Activated T-cell treated with anti-CD3 and anti-CD28 coated beads for 24 hours (primary cell): ENCODE measurements at places on chromosomes 6 and 20.

DNA sequence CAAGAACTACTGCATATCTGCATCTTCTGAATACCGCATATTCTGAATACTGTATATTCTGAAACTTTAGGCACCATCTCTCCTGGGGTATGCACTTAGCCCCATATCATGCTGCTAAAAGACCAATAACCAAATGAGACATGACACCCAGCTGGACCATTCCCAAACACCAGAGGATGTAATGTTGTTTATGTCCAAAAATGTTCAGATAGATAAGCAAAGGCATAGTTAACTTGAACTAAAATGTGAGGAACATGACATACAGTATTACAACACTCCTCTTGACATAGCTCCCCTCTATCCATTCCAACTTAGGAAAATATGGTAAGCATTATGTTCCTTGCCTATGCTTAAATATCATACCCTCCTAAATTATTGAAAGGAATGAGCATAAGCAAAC lies 127.3 kb downstream of the TENT5A start:
- no peak for DNase-seq

DNA sequence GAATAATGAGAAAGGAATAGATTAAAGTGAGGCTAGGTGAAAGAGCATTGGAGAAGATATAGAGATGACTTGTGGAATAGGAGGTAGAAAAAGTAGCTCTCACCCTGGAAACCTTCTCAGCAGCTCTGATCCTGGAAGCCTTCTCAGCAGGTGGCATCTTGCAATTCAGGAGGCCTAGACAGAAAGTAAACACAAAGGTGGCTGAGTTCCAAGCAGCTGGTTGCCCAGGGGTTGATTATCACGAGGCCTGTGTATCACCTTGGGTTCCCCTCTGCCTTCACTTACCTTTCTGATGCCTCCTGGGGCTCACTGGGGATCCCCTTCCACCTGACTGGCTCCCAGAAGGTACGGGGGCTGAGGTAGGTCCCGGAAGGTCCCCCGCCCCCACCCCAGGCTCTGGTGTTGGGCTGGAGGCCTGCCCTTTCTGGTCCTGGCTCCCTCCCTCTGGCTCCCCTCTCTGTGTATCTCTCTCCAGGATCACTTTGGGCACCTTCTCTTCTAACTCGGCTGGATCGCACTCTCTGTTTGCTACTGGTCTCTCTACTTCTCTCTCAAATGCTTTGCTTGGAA lies 9.7 kb downstream of the MDC1 start:
- DNase-seq, result no peak

- no peak for DNase-seq
Observed at GRCh38 chr20:15317546-15318232, 980.3 kb upstream of the FLRT3 start.

- DNase-seq, result no peak
Observed at GRCh38 chr6:144769142-144769541, 484.0 kb downstream of the UTRN start.

DNA sequence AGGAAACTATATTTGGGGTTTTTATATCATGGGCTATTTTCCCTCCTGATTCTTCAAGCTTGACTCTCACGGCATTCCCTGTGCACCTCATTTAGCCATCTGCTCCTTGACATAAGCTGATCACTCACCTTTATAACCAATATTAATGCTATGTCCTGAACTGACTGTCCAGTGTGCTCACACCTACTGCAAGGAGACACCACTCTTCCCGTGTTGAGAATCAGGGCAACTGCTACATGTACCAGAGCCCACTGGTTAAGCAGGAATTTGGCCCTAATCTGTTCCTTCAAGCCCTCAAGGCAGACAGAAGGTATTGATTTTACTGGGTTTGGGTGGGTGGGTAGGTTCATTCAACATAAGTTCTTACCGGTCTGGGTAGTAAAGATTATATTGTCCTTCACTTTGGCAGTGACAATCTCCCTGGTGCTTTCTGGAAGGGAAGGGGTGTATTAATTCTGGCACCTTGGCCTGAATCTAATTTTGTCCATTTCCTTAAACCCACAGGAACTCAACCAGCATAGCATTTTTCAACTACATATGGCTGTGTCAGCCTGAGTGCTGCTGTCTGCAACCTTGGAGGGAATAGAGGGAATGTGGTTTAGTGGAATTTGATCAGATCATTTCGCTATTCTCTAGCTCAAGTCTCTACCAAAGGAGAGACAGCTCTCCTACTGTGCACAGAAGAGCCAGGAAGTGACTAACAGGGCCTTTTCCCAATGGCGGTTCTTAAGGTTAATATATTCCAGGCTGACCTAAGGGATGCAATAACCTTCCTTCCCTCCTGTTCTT lies 293.2 kb downstream of the BTBD9 start:
- no peak for DNase-seq

GRCh38 chr20:46057856-46058598 lies 29.0 kb downstream of the SLC12A5 start:
- DNase-seq, result no peak

- DNase-seq, result peak; percentile 41
Observed at GRCh38 chr6:151675746-151676459, 131.6 kb upstream of the ESR1 start.
